Naive thymus-derived CD8-positive, alpha-beta T cell (primary cell): ENCODE measurements at places on chromosomes 12 and 14. TPM values are rescaled to one million over a fixed set of nuclear protein-coding genes. Genes with fewer than 3 reads are reported as not detected.

DNA sequence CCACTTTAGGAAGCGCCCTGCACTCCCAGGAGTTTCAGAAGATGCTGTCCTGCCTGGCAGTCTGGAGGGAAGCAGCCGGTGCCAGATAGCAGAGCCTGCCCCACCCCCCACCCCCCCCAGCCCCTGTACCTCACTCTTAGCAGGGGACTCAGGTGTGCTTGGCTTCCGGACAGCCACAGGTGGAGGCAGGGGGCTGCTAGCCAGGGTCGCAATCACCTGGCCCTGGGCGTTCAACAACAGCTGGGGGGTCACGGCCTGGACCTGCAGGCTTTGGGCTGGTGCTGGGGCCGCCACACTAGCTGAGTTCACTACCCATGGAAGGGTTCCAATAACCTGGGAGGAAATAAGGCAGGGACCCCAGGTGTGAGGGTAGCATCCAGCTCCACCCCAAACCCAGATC, 22.0 kb downstream of the POU6F1 start:
- no peak overlapping the region for H3K27ac ChIP-seq
- H3K4me1 ChIP-seq, result no peaks in the 10 kb centered on the region
- H3K4me3 ChIP-seq, result no peak overlapping the region
- peaks cover 15% of the 10 kb centered on the region for H3K36me3 ChIP-seq
- no peaks in the 10 kb centered on the region for H3K27me3 ChIP-seq

DNA sequence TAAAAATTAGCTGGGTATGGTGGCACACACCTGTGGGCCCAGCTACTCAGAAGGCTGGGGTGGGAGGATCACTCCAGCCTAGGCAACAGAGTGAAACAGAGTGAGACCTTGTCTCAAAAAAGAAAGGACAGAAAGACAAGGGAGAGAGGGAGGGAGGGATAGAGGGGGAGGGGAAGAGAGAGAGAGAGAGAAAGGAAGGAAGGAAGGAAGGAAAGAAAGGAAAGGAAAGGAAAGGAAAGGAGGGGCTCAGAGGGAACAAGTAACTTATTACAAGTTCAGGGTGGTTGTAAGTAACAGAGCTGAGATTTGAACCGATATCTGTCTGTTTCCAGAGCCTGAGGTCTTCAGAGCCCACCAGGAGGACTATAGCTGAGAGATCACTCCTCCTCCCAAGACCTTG, 8.3 kb downstream of the IFFO1 start:
- DNase-seq, result no peak
- H3K27me3 ChIP-seq, result no peaks in the 10 kb centered on the region
- H3K4me3 ChIP-seq, result no peak overlapping the region
- no peak overlapping the region for H3K27ac ChIP-seq

- no peaks in the 10 kb centered on the region for H3K4me1 ChIP-seq
- H3K27me3 ChIP-seq, result no peaks in the 10 kb centered on the region
- no peaks in the 10 kb centered on the region for H3K36me3 ChIP-seq
Observed at GRCh38 chr12:105158876-105159275, 51.3 kb downstream of the WASHC4 start.

DNA sequence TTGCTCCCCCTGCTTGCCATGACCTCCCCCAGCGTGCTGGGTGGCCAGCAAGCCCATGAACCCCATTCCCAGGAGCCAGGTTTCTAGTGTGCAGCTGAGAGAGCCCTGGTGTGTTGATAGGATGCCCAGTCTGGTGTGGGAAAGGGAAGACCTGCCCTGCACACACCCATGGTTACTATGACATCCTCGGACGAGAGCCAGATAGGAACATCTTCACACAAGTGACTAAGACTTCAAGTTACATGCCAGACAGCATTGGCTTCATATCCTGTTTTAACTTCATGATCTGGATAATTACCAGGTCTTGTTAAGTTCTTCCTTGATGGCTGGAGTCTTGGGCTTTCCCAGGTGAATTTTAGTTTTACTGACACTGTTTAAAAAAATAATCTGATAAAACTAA, 196.6 kb upstream of the EGLN3 start:
- H3K27me3 ChIP-seq, result peaks cover 3% of the 10 kb centered on the region
- no peak overlapping the region for H3K27ac ChIP-seq
- no peaks in the 10 kb centered on the region for H3K4me1 ChIP-seq
- no peak for DNase-seq
- H3K4me3 ChIP-seq, result no peak overlapping the region

DNA sequence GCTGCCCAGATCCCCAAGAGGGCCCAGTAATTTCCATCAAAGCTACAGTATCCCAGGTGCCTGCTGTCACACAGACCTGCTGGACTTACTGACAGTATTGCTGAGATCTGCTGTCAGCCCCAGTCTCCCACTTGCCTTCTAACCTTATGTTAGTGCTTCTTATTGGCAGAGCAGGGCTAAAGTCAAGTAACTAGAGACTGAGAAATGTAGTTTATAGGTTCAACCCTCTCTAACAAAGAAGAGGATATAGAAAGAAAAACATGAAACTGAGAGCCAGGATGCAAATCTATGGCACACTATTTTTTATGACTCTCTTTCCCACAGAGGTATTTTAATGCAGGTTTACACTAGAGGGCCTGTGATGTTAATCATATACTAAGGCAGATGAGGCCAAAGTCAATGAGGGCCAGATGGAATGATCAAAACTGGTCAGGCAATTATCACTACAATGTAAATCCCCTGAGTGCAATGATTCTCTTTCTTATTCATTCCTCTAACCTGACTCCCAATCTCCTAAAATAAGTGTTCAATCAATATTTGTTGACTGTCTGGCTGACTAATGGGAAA, 781.9 kb downstream of the VRK1 start:
- H3K4me3 ChIP-seq, result no peak overlapping the region
- H3K4me1 ChIP-seq, result peaks cover 19% of the 10 kb centered on the region
- no peak overlapping the region for H3K27ac ChIP-seq
- H3K27me3 ChIP-seq, result no peaks in the 10 kb centered on the region

GRCh38 chr12:109385339-109386058, 37.8 kb downstream of the MYO1H start:
- H3K4me3 ChIP-seq, result no peak overlapping the region
- DNase-seq, result no peak
- H3K4me1 ChIP-seq, result no peaks in the 10 kb centered on the region
- H3K27me3 ChIP-seq, result peaks cover 26% of the 10 kb centered on the region
- no peak overlapping the region for H3K27ac ChIP-seq

GRCh38 chr12:131511391-131511802, 199.5 kb upstream of the SFSWAP start:
- no peak for DNase-seq
- peak overlapping the region; percentile 77 for H3K27ac ChIP-seq
- no peaks in the 10 kb centered on the region for H3K27me3 ChIP-seq
- H3K4me1 ChIP-seq, result peaks cover 11% of the 10 kb centered on the region

DNA sequence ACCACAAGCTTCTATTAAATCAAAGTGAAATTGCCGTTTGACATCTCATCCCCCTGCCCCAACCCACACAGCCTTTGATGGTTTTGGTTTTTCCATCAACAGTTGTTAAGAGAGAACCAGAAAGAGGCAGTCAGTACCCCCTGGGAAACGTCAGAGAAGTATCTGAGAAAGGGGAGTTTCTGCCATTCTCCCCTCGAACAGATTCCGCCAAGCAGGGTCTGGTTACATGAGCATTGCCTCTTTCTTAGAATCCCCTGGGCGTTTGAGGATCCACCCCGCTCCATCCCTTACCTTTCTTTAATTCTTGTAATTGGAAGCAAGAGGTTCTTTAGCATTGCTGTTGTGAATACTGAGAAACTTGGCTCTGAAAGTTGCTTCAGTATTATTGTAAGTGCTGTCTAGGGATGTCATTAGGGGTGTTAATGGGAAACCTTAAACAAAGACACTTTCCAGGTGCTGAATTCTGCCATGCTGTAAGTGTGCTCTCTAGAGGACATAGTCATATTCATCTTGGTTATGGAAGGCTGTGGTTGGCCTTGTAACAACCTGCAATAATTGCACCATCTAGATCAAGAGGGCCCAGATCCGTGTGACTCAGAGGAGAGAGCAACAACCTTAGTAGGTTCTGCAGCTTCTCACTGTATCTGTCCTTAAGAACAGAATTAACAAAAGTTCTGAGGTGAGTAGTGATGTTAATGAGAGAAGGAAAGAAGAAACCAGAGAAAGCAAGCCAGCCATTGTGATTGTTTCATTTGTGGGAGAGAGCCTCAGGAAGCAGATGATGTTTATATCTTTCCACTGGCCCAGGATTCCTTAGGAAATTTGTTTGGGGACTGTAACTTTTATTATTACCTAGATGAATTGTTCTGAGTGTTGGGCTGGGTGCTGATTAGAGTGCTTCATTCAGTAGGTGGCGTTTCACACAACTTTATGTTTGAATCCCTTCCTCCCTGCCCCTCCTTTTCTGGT, 9.0 kb downstream of the TMBIM6 start:
- no peaks in the 10 kb centered on the region for H3K27me3 ChIP-seq
- H3K4me1 ChIP-seq, result peaks cover 92% of the 10 kb centered on the region
- peak overlapping the region; percentile 60 for H3K27ac ChIP-seq
- DNase-seq, result no peak
- H3K36me3 ChIP-seq, result peaks cover 72% of the 10 kb centered on the region
- peak overlapping the region; percentile 16 for H3K4me3 ChIP-seq

DNA sequence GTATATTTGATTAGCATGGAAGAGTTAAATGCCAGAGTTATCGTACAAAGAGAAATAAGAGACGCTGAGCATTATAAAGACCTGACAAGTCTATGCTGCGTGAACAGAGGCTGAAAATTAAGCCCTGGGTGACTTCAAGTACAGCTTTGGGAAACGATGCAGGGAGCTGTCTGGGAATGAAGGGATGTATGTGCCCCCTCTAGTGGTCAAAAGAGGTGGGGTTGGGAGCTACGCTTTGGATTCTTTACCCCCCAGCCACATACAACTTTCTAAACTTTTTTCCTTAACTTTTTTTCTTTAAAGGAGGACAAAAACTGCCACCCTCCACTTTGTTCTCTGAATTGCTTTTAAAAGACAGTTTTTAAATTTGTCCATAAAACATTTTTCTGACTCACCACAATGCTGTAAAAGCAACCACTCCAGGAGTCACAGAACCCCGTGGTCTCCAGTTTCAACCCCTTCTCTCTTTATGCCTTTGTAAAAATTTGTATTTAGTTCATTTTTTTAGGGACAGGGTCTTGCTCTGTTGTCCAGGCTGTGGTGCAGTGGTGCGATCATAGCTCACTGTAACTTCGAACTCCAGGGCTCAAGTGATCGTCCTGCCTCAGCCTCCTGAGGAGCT, 59.4 kb downstream of the ZNF664 start:
- no peaks in the 10 kb centered on the region for H3K36me3 ChIP-seq
- peaks cover 6% of the 10 kb centered on the region for H3K4me1 ChIP-seq
- DNase-seq, result peak; percentile 20
- H3K27ac ChIP-seq, result no peak overlapping the region

GRCh38 chr12:76069339-76069738, 15.1 kb downstream of the NAP1L1 start:
- H3K36me3 ChIP-seq, result peaks cover 56% of the 10 kb centered on the region
- no peak for DNase-seq
- H3K27me3 ChIP-seq, result no peaks in the 10 kb centered on the region
- H3K27ac ChIP-seq, result peak overlapping the region; percentile 29
- no peak overlapping the region for H3K4me3 ChIP-seq

GRCh38 chr12:64737539-64737938, 21.7 kb downstream of the GNS start:
- H3K27ac ChIP-seq, result peak overlapping the region; percentile 9
- no peak overlapping the region for H3K4me3 ChIP-seq
- DNase-seq, result no peak
- H3K36me3 ChIP-seq, result peaks cover 97% of the 10 kb centered on the region

- H3K27ac ChIP-seq, result no peak overlapping the region
- H3K27me3 ChIP-seq, result peaks cover 2% of the 10 kb centered on the region
- H3K4me3 ChIP-seq, result no peak overlapping the region
- DNase-seq, result no peak
Observed at GRCh38 chr12:93978553-93978952, 169.8 kb upstream of the PLXNC1 start.

- no peak for DNase-seq
- peak overlapping the region; percentile 92 for H3K27ac ChIP-seq
- H3K4me3 ChIP-seq, result no peak overlapping the region
- H3K36me3 ChIP-seq, result peaks cover 71% of the 10 kb centered on the region
Observed at GRCh38 chr12:6330192-6330591, 11.7 kb downstream of the TNFRSF1A start.

GRCh38 chr14:21298358-21298757, 18.5 kb downstream of the RPGRIP1 start:
- no peak overlapping the region for H3K27ac ChIP-seq
- no peaks in the 10 kb centered on the region for H3K36me3 ChIP-seq
- peaks cover 19% of the 10 kb centered on the region for H3K27me3 ChIP-seq
- no peak overlapping the region for H3K4me3 ChIP-seq
- no peak for DNase-seq

DNA sequence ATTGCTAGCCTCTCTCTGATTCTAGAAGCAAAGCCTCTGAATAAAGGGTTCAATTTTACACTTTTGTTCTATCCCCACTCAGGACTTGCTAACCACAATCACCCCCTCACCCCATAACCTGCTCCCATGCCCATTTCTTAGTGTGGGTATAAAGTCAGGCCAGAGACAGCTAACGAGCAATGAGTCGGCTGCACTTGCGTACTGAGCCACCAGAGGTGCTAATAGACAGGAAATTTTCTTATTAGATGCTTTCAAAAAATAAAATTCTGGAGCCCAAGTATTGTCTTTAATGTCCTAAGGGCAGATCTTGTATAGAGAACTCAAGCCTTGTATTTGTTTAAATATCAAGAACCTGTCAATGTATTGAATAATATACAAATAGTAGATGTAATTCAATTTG, 256.9 kb downstream of the SYT1 start:
- H3K4me3 ChIP-seq, result no peak overlapping the region
- H3K27ac ChIP-seq, result no peak overlapping the region

GRCh38 chr12:119406811-119407210, 72.3 kb downstream of the CCDC60 start:
- no peak overlapping the region for H3K27ac ChIP-seq
- H3K4me1 ChIP-seq, result no peaks in the 10 kb centered on the region
- H3K36me3 ChIP-seq, result no peaks in the 10 kb centered on the region

- no peak for DNase-seq
- H3K27ac ChIP-seq, result no peak within 1 kb of the TSS
- peaks cover 4% of the 10 kb centered on the region for H3K36me3 ChIP-seq
- peak within 1 kb of the TSS; percentile 86 for H3K4me3 ChIP-seq
- peaks cover 31% of the 10 kb centered on the region for H3K4me1 ChIP-seq
Observed at GRCh38 chr14:70188659-70189455, at the start of gene SLC8A3. SLC8A3 (minus strand) TSS chr14:70188951; CDS start chr14:70168422, 20,529 bp downstream.

GRCh38 chr12:83827193-83827592, 1085.4 kb downstream of the SLC6A15 start:
- no peaks in the 10 kb centered on the region for H3K27me3 ChIP-seq
- no peaks in the 10 kb centered on the region for H3K4me1 ChIP-seq
- no peak for DNase-seq
- no peak overlapping the region for H3K27ac ChIP-seq

Gene GPR68
- total RNA-seq, result 0.60 TPM

Gene RIMBP2
- not detected for total RNA-seq

Gene SUOX
- 6.3 TPM for total RNA-seq

Gene UBC
- 788 TPM for total RNA-seq
